ENCODE measurements at places on chromosomes 7 and 10. TPM values are rescaled to one million over a fixed set of nuclear protein-coding genes. Genes with fewer than 3 reads are reported as not detected.

ABCC2 gene
- 0.76 TPM for total RNA-seq

SLC26A5 gene
- total RNA-seq: not detected

MYOZ1 gene
- total RNA-seq: not detected

ITPRID1 gene
- total RNA-seq: not detected

ADGRA1 gene
- not detected for total RNA-seq

OR2F1 gene
- not detected for total RNA-seq

FFAR4 gene
- not detected for total RNA-seq

PDAP1 gene
- total RNA-seq: 104 TPM

GNG11 gene
- not detected for total RNA-seq

LIPJ gene
- not detected for total RNA-seq

GPR15LG gene
- total RNA-seq: not detected

PRSS2 gene
- total RNA-seq: not detected

COL28A1 gene
- not detected for total RNA-seq

TLX1 gene
- total RNA-seq: not detected

Measured in activated CD8-positive, alpha-beta T cell treated with anti-CD3 and anti-CD28 coated beads, Interleukin-2, amount 10 ng/mL, durations not matched to agents 7 days and 5 days (primary cell).